Motor neuron (in vitro differentiated cells): ENCODE measurements at places on chromosomes 2 and 18.

- ATAC-seq = no peak
These were observed 975.5 kb upstream of the ACVR2A start for GRCh38 chr2:146869328-146869727.

GRCh38 chr2:120419073-120419472 lies 73.1 kb downstream of the INHBB start:
- peak; percentile 80 for ATAC-seq

DNA sequence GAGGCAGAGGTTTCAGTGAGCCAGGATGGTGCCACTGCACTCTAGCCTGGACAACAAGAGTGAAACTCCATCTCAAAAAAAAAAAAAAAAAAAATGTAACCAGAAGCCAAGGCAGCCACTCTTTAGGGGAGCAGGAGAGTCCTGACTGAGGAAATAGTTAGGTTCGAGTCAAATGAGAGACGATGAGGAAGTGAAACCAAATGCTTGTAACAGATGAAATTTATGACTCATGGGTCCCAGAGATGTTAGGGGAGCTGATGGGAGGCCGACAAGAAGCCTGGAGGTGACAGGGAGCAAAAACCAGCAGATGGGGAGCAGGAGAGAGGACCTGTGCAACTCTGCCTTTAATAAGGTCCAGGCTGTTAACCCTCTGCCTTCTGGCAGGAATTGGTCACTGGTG lies 756.1 kb upstream of the DDX18 start:
- no peak for ATAC-seq

DNA sequence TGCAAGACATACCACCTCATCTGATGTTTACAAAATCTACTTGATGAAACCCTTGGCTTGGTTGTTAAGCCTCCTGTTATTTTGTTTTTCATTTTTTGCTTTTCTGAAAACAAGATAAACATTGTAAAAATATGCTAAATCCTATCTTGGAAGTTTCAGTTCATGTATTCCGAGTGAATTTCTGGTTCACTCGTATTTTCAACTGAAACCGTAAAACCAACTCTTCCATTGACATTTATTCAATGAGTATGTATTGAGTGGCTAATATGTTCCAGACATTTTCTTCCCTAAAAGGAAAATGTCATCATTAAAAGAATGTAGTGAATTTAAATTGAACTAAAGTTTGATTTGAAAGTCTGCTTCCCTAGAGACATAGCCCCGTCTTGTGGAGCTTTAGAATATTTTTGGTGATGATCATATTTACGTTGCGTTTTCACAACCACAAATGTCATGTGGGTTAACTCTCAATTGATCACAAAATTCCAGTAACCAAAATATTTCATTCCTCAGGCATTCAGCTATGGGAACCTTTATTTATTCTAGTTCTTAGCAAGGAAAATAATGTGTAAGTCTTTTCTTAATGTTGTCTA lies 204.2 kb downstream of the MBD2 start:
- no peak for ATAC-seq

GRCh38 chr18:36871801-36872200 lies 42.9 kb downstream of the KIAA1328 start:
- no peak for ATAC-seq

GRCh38 chr2:75525434-75526310 lies 35.1 kb downstream of the EVA1A start:
- ATAC-seq = no peak

GRCh38 chr2:152577579-152577978 lies 139.7 kb downstream of the PRPF40A start:
- no peak for ATAC-seq

DNA sequence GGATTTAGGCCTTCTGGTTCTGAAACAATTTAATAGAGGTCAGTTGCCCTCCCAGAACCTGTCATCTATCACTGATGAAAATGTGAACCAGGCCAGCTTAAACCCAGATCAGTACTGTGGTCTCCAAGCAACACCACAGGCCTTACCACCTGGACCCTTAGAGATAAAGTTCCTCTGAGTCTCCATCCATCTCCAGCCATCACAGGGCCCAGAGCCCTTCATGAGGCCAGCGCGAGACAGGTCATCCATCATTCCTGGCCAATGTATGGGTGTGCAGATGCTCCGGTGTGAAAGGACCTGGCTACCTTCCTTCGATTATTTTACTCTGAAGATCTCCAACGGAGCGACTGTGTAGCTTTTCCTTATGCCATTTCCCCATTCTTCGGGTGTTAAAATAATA lies 322.7 kb upstream of the SOX11 start:
- no peak for ATAC-seq

DNA sequence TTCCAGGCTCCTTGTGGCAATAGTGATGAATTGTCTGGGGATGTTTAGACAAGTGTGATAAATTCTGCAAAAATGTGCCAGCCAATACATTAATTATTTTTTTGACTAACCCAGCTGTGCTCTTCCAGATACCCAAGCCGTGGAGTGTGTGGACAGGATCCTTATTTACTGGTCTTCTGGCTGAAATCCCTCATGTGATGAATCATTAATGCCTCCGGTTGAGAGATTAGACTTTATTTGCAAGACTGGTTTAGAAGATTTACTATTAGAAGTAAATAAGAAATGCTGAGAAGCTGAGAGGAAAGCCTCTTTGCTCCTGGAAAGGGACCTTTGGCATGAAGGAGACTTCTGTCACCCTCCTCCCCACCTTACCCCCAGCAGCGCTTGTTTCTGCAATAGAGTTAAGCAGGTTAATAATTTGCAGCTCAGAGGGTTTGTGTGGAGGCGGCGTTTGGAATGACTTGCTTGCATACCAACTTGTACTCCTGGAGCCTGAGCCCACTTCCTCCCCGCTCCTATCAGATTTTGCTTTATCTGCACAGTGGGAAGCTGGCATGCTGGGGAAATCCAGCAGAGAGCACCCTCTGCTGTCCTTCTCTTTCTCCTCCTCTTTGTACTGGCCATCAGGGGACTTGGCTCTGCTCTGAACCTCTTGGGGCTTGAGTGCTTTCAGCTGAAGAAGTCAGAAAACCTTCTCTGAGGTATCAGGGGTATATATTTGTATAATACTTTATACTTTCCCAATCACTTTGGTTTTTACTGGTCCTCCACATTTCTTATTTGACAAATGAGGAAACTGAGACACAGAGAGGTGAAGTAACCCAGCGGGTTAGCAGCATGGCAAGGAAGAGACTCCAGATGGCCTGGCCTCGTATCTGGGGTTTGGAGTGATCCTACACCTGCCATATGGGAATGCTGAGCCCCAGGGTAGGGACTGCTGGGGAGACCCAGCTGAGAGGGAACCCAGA lies 16.3 kb downstream of the SLC3A1 start:
- ATAC-seq = peak; percentile 83

DNA sequence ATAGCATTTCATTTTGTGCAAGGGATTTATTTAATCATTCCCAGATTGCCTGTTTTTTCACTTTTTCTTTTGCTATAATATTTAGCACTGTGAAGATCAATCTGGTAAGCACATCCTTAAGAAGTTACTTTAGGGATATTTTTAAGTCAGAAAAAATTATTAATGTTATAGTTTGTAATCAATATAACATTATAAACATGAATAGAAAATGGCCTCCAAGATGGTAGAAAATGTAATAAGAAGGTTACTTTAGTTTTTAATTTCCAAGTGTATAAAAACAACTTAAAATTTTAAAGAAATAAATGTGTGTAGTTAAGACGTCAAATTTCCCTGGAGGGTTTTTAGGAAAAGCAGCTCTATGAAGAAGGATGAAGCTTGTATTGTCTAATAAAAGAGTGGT lies 81.9 kb upstream of the SERPINE2 start:
- no peak for ATAC-seq

DNA sequence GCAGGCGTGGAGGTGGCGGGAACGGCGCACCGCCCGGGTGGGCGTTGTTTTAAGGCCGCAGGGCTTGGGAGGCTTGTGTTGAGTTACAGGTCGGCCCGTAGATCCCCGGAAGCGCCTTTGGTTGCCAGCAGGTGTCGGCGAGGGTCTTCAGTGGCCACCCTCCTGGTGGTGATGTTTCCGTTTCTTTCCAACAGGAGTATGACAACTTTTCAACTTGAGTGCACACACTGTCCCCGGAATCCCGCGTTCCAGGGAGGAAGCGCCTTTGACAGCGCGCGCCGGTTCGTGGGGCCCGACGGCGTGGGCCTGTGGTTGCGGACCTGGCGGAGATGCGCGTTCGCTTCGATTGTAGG lies 1.0 kb upstream of the HDAC4 start:
- peak; percentile 11 for ATAC-seq

GRCh38 chr18:39389800-39390379 lies 1824.3 kb upstream of the CELF4 start:
- no peak for ATAC-seq

DNA sequence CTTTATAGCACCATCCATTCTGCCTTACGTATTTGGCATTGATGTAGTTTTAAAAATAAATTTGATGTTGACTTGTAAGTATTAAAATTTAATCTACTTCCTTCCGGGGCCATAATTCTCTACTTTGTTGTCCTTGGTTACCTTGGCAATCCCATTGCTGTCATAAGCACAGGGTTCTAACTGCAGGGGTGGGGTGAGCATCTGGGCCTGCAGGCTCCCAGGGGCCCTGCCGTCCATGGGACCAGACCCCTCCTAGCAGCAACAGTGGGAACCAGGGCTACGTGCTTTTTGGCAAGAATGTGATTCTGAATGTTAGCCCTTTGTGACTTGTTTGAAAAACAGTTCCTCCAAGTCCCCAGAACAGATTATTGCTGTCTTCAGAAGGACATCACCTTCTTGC lies 4.9 kb downstream of the ASAP2 start:
- no peak for ATAC-seq

GRCh38 chr18:8952174-8952573 lies 150.3 kb upstream of the NDUFV2 start:
- no peak for ATAC-seq

GRCh38 chr2:216571909-216572513 lies 61.2 kb upstream of the IGFBP2 start:
- no peak for ATAC-seq

DNA sequence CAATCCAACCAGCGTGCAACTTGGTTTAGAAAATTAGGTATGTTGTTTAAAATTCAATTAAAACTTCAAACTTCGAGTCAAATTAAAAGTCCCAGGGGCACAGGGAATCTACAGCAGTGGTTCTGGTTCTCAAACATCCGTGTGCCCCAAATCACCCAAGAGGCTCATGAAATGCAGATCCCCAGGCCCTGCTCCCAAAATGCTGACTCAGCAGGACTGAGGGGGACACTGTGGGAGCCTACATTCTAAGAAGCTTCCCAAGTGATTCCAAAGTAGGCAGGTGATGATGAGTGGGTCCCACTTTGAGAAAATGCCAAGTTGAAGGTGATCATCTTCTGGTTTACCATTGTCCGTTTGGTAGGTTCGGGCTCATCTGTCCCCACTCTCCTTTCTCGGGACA lies 82.3 kb downstream of the GALNT14 start:
- no peak for ATAC-seq

GRCh38 chr18:69882965-69883668 lies 64.6 kb downstream of the CD226 start:
- no peak for ATAC-seq

- no peak for ATAC-seq
These were observed 58.5 kb upstream of the RAB27B start for GRCh38 chr18:54769526-54770464.

DNA sequence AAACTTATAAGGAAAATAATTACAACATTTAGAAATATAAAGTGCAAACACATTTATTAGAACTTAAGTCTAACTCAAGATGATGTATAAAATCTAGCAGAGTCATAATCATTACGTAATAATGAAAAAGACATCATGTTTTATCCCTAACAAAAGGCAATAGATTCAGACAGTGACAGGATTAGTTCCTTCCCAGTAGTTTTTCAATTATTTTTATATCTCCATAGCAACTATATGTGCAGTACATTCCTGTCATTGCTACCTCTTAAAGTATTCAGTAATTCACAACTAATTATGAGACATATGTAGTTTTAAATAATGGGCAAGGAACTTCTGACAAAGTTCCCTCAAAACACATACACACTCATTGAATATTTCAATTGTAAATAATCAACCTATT lies 687.9 kb downstream of the CCDC85A start:
- ATAC-seq = no peak

DNA sequence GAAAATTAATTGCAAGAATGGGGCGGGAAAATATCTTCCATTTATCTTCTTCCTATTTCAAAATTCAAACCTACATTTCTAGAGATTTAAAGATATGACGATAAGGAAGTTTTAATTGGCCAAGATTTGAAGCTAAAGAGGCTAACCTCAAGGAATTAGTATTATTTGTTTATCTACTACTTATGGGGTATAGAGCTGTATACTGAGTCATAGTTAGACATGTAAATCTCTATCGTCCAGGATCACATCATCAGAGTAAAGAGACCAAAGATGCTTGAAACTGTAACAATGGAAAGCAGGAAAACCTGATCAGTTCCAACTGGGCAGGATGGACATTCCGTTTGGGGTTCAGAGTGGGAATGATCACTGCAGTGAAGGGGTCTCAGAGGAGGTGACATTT lies 95.2 kb upstream of the KLF7 start:
- no peak for ATAC-seq

- ATAC-seq = no peak
These were observed 5.4 kb upstream of the KCNG2 start for GRCh38 chr18:79792096-79792987.

DNA sequence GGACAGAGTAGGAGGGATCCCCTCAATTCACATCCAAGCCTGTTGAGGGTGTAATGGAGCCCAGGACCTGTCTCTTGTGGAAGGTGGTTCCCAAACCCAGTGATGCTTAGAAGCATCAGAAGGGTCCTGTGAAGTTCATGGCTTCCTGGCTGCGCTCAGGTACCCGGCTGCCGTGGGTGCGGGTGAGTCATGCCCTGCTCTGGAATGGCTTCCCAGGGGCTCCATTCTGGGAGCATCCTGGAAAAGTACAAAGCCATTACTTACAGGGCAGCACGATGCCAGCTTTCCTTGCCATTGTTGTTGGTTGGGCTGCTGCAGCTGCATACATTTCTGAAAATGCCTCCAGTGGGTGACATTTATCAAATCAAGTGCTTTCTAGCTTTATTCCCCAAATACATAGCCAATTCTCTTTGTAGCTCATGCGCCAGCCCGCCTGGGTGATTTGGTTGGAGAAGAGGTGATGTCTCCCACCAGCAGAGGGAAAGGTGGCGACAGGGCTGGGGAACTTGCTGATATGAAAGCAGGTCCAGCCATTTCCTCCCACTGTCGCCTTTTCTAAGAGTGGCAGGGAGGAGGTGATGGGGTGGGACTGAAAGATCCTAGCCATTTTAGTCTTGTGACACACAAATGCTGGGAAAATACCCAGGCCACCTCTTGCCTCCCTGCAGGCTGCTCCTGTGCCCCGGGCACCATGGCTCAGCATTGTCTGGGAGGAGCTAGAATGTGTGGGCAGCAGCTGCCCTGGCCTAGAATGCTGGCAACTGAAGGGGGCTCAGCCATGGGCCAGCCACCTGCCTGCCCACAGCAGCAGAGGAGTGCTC lies 65.9 kb upstream of the HPCAL1 start:
- ATAC-seq = no peak

GRCh38 chr2:28437149-28437835 lies 44.6 kb downstream of the FOSL2 start:
- peak; percentile 88 for ATAC-seq

DNA sequence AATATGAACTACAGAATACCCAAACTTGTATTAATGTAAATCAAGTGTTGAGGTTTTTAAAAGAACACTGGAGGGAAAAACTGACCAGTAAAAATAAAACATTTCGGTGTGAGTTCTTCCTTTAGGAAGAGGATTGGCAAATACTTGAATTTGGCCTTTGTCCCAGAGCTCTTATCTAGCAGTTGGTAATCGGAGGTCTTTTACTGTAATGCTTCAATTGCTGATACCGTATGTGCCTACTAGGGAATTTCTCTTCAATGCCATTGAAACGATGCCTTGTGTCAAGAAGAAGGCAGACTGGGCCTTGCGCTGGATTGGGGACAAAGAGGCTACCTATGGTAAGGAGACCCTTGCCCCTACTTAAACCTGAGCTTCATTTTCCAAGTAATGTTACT lies 4.1 kb downstream of the RRM2 start:
- no peak for ATAC-seq
